Kidney (tissue), 22 donors: ENCODE measurements at places on chromosomes 5 and 9. TPM values are rescaled to one million over a fixed set of nuclear protein-coding genes. Genes with fewer than 3 reads are reported as not detected.

DNA sequence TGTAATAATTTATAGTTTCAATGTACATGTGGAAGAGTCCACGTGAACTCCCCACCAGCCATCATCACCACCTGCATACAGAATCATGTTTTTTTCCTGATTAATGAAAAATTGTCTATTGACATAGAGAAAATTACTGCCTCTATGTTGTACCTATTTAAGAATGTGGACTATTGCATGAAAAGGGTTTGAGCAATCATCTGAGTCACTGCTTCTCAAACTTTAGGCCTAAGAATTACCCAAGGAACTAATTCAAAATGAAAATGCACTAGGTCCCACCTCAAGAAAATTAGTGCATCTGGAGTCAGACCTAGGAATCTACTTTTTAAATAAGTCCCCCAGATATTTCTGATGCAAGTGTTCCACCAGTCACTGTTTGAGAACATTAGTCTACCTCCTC, 709.3 kb downstream of the MAT2B start:
- no peak overlapping the region for H3K27ac ChIP-seq
- H3K36me3 ChIP-seq: no peaks in the 10 kb centered on the region
- no peaks in the 10 kb centered on the region for H3K4me1 ChIP-seq
- no peak for DNase-seq
- no peaks in the 10 kb centered on the region for H3K27me3 ChIP-seq
- H3K4me3 ChIP-seq: no peak overlapping the region

- no peak overlapping the region for H3K4me3 ChIP-seq
- no peak overlapping the region for H3K27ac ChIP-seq
- no peaks in the 10 kb centered on the region for H3K27me3 ChIP-seq
- H3K36me3 ChIP-seq: no peaks in the 10 kb centered on the region
- no peak for DNase-seq
These were observed 616.1 kb upstream of the RGMB start for GRCh38 chr5:98157368-98157767.

GRCh38 chr9:73615557-73615956, 463.9 kb downstream of the ANXA1 start:
- no peak overlapping the region for H3K4me3 ChIP-seq
- H3K27me3 ChIP-seq: no peaks in the 10 kb centered on the region
- DNase-seq: no peak
- no peaks in the 10 kb centered on the region for H3K36me3 ChIP-seq

Gene PTGDS
- 236 TPM for total RNA-seq

- H3K4me3 ChIP-seq: no peak overlapping the region
- DNase-seq: no peak
- no peak overlapping the region for H3K27ac ChIP-seq
- H3K4me1 ChIP-seq: no peaks in the 10 kb centered on the region
- H3K36me3 ChIP-seq: no peaks in the 10 kb centered on the region
These were observed 312.0 kb upstream of the EDIL3 start for GRCh38 chr5:84696651-84697050.

Gene ORM2
- not detected for total RNA-seq

Gene ZDHHC21
- total RNA-seq: 15.2 TPM

GRCh38 chr5:18534119-18534518, 899.9 kb downstream of the TAF11L14 start:
- H3K27me3 ChIP-seq: no peaks in the 10 kb centered on the region
- no peak for DNase-seq
- H3K4me3 ChIP-seq: no peak overlapping the region
- no peaks in the 10 kb centered on the region for H3K36me3 ChIP-seq
